ENCODE measurements at places on chromosomes 1 and 21. TPM values are rescaled to one million over a fixed set of nuclear protein-coding genes. Genes with fewer than 3 reads are reported as not detected.

DIO1 gene
- not detected for total RNA-seq

ELF3 gene
- 0.13 TPM for total RNA-seq

FMO5 gene
- 2.6 TPM for total RNA-seq

KCNA2 gene
- total RNA-seq, result not detected

AK5 gene
- total RNA-seq, result 61.4 TPM

CELA3B gene
- total RNA-seq, result not detected

C1orf74 gene
- total RNA-seq, result 1.9 TPM

NID1 gene
- 261 TPM for total RNA-seq

ST7L gene
- total RNA-seq, result 9.4 TPM

AHCYL1 gene
- 30.1 TPM for total RNA-seq

ACTN2 gene
- total RNA-seq, result not detected

SYCP1 gene
- not detected for total RNA-seq

PPM1J gene
- 0.49 TPM for total RNA-seq

LIN28A gene
- not detected for total RNA-seq

Measured in bladder microvascular endothelial cell (primary cell).